ENCODE measurements at places on chromosomes 11 and 22.

GRCh38 chr11:71310184-71310583 is 57.8 kb upstream of the SHANK2 start:
- no peak for DNase-seq

DNA sequence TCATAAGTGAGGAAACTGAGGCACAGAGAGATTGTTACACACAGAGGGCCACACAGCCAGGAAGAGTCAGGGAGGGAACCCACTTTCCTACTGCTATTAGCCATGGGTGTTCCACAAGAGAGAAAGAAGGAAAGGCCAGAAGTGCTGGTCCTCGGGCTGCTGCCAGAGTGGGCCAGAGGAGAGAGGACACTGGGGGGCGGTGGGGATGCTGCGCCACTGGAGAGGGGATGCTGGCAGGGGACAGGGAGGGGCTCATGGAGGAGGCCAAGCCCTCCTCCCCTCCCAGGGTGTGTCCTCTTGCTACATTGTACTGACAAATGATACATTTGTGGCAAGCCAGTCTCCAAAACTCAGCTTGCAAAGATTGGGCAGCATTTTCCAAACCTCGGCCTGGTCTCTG is 9.9 kb downstream of the IL10RA start:
- no peak for DNase-seq

DNA sequence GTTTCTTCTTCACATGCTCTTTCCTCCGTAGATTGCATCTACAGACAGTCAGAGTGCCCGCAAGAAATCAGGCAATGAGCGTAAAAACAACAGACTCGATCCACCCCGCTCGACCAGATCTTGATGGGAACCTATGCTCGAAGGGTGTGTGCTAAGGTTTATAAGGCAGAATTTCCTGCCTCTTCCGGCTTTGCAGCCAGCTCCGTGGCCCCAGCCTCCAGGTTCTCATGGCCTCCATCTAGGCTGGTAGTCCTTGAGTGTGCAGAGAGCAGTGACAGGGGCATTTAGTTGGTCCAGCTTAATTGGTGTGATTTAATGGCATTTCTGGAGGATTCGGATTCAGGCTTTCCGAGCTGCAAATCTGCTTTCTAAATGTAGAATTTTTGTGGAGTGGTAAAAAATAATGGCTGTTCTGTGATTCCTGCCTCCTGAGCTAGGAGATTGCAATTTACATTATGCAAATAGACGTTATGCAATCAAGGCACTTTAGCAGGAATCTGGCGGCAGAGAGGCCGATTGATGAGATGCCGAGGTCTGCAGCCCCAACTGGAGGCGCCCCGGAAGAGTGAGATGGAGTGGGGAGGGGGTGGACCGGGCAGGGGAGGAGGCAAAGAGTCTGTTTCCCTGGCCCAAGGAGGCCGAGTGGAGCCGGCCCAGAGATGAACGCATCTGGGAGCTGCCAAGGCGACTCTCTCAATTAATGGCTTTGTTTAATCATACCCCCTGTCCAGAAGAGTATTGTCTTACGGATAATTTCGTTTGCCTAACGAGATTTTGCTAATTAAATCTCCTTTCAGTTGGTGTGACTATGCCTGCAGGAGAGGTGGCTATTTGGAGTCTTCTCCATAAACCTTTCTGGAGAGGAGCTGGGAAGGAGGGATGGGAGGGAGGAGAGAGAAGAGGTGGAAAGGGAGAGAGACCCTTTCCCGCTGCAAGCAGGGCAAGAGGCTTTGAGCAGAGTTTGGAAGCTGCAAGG is 75.3 kb downstream of the PKNOX2 start:
- DNase-seq: no peak

GRCh38 chr11:26618441-26618840 is 46.4 kb upstream of the MUC15 start:
- no peak for DNase-seq

DNA sequence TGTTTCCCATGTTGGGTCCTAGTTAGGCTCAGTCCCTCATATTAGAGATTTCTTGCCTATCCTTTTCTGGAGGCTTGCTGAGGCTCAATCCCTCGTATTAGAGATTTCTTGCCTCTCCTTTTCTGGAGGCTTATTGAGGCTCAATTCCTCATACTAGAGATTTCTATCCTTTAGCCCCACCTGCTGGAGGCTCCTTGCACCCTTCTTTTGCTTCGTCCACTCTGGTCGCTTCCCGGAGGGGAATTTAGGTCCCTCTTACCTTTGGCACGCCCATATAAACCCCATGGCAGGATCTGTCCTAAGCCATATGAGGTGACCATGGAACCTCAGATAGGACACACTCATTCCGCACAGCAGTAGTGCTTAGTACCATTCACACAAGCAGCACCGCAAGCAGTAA is 15.9 kb downstream of the CYP2D6 start:
- DNase-seq: no peak

DNA sequence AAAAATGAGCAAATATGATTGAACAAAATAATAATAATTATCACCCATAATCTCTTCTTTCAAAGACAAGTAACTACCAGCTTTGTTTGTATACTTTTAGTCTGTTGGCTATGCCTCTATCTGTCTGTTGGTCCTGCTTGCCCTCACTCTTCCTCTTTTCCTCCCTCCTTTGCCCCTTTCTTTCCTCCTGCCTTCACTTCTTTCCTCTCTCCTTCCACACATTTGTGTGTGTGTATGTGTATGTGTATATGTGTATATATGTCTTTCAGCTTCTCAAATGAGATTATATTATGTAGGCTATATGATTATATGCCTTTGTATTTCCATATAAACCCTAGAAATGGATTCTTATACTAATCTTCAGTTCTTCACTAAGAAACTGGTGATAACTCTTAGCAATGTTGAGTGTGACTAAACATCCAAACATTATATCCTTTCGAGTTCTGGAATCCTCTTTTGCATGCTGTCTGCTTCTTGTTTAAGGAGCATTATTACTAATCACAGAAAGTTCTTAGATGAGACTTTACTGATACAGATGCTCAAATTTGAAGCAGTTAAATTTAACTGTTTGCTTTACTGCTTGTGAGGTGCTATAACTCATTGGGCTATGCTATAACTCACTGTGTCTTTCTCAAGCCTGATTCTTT is 219.1 kb downstream of the TMEM135 start:
- no peak for DNase-seq

DNA sequence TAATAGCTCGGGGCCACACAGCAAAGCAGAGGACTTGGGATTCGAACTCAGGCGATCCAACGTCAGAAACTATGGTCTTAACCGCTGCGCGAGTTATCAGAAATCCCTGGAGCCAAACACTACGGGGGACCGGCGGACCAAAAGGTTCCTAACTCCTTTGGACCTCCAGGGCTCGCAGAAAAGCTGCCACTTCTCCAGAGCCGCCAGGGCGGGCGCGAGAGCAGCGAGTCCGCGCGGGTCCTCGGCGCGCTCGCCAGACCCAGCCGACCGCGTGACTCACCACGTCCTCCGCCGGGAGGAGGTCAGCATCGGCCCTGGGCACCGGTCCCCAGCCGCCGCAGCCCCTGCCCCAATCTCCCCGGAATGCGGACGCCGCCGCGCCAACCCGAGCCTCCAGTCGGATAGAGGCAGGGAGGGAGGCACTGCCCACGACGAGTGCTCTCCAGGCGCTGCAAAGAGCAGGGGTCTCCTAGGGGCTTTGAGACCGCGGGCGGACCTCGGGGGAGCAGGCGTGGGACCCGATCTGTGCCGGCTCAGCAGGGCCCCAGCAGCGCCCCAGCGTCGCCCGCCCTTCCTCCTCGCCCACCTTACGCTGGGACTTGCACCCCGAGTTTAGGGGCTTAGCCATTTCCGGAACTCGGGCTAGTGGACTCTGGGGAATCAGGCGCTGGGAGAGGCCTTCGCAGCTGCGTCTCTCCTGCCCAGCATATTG is 6.2 kb upstream of the ALX4 start:
- DNase-seq: no peak

DNA sequence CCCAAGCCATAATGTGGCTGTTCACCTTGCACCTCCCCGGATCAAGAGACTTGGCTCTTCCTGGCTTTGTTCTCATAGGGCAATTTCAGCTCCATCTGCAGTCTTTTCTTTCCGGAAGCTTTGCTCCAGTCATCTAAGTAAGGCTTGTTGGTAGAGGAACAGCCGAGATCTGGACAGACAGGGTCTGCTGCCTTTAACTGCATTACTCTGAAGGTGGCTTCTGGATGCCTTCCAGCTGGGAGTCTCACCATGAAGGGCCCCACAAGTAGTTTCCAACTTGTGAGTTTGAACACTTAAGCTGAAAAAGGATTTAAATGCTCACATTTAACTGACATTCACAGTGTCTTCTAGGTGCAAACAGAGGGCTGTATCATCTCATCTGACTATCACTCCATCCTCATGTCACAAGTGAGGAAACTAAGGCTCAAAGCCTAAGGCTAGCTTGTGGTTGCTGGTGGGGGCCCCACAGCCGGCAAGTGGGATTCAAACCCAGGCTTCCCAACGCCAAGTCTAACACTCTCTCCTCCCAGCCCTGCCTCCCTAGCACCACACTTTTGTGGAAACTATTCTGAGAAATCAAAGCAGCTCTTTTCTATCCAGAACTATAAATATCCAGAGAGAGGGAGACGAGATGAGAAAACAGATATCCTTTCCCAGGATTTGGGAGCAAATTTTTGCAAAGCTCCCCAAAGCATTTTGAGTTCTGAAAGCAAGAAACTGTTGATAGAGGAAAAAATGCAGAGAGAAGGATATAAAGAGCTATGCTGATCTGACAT is 58.4 kb downstream of the GALNT18 start:
- DNase-seq: no peak
